ENCODE measurements at places on chromosomes 2 and 18.

GRCh38 chr2:43387092-43388062 lies 161.0 kb upstream of the ZFP36L2 start:
- no peak for DNase-seq

- no peak for DNase-seq
These were observed 131.6 kb downstream of the NXPH2 start for GRCh38 chr2:138648606-138649005.

DNA sequence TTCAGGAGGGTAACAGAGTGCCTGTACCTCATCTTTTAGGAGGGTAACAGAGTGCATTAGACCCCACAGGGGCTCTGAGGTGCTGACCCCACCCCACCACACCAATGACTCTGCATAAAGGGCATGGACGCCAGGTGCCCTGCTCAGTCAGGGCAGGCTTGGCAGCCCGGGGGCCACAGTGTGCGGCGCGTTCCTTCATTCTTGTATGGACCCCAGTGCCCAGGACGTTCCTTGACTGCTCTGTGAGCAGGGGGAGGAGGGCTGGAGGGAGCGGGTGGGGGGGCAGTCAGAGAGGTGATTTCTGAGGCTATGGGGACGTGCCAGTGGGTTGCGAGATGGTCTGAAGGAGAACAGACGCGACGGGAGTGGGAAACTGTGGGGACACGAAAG lies 168.7 kb upstream of the NCK2 start:
- DNase-seq, result no peak

DNA sequence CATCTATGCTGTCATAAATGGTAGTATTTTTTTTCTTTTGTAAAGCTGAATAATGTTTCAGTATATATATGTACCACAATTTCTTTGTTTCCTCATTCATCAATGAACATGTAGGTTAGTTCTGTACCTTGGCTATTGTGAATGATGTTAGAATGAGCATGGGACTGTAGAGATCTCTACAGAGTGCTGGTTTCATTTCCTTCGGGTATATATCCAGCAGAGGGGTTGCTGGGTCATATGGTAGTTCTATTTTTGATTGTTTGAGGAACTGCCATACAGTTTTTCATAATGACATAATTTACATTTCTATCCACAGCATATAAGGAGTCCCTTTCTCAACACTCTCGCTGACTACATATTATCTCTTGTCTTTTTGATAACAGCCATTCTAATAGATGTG lies 243.5 kb downstream of the CDH7 start:
- DNase-seq, result no peak

- DNase-seq, result no peak
These were observed 7.3 kb downstream of the ALPP start for GRCh38 chr2:232385660-232386489.

- no peak for DNase-seq
These were observed 50.1 kb downstream of the CDH19 start for GRCh38 chr18:66553824-66554223.

GRCh38 chr18:49817947-49818346 lies 4.6 kb upstream of the ACAA2 start:
- no peak for DNase-seq

- no peak for DNase-seq
These were observed 338.0 kb downstream of the TDRD15 start for GRCh38 chr2:21461754-21462240.

DNA sequence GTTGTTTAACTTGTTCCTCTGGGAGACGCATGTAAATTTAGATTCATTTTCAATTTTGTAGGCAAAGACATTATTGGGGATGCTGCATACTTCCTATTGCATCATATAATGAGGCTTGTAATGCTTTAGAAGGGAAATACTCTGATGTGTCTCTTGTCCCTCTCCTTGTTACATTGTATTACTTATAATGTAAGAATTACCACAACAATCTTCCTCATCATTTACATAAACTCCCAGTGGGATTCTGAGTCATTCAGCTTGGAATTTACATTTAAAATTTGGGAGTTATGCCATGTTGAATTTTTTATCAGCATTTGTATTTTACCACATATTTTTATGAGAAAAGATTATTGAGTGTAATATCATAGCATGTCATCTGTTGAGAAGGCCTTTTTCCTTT lies 963.4 kb upstream of the NRXN1 start:
- DNase-seq, result no peak

GRCh38 chr2:213261715-213262114 lies 22.5 kb upstream of the SPAG16 start:
- no peak for DNase-seq

DNA sequence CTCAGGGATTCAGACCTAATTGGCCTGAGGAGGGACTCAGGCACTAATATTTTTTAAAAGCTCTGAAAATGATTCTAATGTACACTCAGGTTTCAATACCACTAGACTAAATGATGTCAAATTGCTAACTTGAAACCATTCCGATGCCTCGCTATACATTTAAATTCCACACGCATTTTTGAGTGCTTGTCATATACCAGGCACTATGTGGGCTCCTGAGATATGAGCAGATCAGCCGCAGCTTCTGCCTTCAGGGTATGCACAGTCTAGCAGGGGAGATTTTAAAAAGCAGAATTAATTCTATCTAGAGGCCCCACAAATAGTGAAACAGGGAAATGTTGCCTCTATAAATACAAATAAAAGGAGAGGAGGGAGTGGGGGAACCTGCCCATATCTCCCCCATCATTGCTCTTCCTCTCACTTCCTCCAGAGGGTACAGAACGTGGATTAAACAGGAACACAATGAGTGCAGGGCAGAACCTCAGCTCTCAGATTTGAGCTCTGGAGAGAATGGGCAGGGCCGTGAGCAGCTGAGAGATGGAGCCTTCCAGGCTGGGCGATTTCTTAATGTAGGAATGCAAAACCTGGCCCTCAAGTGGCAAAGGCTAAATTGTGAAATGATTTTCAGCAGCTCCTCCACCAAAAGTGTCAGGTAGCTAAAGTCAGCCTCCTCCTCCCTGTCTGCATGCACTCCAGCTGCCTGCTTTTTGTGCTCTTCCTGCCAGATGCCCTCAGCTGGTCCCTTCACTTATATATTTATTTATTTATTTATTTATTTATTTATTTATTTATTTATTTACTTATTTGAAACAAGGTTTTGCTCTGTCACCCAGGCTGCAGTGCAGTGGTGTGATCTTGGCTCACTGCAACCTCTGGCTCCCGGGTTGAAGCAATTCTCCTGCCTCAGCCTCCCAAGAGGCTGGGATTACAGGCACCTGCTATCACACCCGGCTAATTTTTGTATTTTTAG lies 24.6 kb upstream of the LBH start:
- DNase-seq, result no peak

Data from activated naive CD4-positive, alpha-beta T cell (primary cell).